ENCODE measurements at places on chromosomes 11 and 22.

DNA sequence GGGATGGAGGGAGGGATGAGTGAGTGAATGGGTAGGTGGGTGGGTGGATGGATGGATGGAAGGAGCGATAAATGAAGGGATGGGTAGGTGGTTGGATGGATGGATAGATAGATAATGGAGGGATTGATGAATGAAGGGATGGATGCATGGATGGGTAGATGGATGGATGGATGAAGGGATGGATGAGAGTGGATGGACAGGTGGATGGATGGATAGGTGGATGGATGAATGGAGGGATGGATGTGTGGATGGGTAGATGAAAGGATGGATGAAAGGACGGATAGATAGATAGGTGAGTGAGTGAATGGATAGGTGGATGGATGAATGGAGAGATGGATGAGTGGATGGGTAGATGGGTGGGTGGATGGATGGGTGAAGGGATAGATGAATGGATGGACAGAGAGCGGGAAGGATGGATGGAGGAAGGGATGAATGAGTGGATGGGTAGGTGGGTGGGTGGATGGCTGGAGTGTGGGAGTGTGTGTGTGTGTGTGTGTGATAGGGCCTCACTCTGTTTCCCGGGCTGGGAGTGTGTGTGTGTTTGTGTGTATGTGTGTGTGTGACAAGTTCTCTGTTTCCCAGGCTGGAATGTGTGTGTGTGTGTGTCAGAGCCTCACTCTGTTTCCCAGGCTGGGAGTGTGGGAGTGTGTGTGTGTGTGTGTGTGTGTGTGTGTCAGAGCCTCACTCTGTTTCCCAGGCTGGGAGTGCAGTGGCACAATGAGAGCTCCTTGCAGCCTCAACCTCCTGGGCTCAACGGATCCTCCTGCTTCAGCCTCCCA lies 2.1 kb upstream of the PRR33 start:
- no peak for DNase-seq

DNA sequence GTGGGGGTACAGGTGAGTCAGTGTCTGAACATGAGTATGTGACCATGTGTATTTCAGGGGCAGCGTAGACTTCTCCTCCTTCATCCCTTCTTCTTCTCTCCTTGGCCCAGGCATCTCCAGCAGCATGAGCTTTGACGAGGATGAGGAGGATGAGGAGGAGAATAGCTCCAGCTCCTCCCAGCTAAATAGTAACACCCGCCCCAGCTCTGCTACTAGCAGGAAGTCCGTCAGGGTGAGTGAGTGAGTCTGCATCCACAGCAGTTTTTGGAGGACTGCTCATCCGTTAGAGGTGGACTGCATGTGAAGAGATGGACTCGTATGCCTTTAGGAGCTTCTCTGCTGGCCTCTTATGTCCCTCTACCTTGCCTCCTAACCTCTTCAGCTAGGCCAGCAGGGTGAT lies 15.6 kb downstream of the TUB start:
- no peak for DNase-seq

- DNase-seq = no peak
These were observed 77.9 kb downstream of the ST3GAL4 start for GRCh38 chr11:126433244-126433846.

DNA sequence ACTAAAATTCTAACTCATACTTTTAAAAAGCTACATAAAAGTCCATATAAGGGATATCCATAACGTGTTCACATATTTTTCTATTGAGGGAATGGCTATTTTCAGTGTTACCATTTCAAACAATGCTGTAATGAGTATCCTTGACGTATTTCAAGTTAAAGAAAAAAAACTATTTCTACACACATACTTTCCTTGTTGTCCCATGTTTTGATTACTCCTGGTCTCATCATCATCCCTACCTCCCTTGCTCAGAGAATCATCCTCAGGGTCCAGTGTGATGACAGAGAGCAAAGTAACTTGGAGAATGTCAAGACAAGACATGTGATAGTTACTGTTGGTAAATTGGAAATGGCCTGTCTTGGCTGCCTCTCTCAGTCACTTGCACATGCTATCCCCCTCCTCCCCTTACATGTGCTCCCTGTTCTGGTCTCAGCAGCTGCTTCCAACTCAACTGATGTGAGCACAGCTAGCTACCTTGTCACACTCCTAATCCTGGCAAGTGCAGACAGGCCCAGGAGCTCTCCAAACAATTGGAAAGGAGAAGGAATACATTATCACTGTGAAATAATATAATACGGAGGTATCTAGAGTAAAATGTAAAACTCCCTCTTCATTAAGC lies 21.8 kb downstream of the NUMA1 start:
- no peak for DNase-seq
